SW 1271 (cell line): ENCODE measurements at places on chromosomes 7 and 10.

DNA sequence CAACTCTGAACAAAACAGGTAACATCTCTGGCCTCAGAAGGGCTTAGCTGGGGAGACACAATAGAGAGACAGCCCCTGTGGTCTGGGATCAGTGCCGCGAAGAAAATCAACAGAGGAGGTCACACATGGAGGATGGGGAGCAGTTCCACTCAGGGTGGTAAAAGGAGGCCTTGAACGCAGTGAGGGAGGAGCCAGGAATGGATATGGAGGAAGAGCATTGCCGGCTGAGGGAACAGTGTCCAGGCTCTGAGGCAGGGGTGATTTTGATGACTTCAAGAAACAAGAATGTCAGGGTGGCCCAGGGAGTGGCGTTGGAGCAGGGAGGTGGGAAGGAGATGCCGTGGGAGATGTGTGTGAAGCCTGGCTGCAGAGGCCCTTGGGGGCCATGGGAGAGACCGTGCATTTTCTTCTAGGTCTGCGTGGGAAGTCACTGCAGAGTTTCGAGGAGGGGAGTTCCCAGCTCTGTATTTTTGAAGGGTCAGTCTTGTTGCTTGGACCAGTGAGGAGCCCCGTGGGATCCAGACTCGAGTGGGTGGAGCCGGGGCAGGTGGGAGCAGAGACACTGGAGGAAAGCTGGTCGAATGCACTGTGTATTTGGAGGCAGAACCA is 35.7 kb upstream of the SH2D4B start:
- no peak for DNase-seq

- DNase-seq, result no peak
These were observed 23.6 kb upstream of the PRSS37 start for GRCh38 chr7:141864765-141865447.

- DNase-seq, result no peak
These were observed 22.7 kb downstream of the GARS1 start for GRCh38 chr7:30617359-30617758.

DNA sequence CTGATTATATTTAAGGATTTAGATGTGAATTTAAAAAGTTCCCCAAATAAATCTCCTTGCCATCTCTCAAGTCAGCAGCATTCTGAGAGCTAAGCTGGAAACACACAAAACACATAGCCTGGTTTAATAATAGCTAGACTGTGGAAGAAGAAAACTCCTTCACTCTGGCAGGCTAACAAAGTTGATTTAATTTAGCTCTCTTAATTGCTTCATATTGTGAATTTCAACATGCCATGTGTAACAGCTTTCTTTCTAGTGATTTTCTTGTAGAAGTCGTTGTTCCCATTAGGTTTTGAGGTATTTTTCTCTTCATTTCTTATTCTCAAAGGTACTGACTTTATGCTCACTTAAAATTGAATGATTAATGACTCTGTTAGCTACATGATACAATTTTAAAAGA is 216.8 kb upstream of the AKR1E2 start:
- no peak for DNase-seq

DNA sequence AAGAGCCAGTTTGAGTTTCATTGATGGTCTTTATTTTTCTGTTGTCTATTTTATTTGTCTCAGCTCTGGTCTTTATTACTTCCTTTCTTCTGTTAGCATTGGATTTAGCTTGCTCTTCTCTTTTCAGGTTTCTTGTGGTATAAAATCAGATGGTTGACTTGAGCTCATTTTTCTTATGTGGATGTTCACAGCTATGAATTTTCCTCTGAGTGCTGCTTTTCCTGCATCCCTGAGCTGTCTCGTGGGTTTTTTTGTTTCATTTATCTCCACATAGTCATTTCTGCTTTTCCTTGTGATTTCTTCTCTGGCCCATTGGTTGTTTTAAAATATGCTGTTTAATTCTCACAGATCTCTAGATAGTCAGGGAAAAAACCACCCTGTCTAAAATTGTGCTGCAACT is 19.7 kb downstream of the ADGRA1 start:
- no peak for DNase-seq

GRCh38 chr7:108038986-108039385 is 36.0 kb upstream of the LAMB1 start:
- no peak for DNase-seq

GRCh38 chr7:45173596-45174327 is 16.2 kb downstream of the RAMP3 start:
- no peak for DNase-seq

- DNase-seq, result no peak
These were observed 153.5 kb upstream of the MTPN start for GRCh38 chr7:136130511-136131303.
